ENCODE measurements at places on chromosomes 2 and 18. TPM values are rescaled to one million over a fixed set of nuclear protein-coding genes. Genes with fewer than 3 reads are reported as not detected.

Gene IL36A
- not detected for total RNA-seq

DNA sequence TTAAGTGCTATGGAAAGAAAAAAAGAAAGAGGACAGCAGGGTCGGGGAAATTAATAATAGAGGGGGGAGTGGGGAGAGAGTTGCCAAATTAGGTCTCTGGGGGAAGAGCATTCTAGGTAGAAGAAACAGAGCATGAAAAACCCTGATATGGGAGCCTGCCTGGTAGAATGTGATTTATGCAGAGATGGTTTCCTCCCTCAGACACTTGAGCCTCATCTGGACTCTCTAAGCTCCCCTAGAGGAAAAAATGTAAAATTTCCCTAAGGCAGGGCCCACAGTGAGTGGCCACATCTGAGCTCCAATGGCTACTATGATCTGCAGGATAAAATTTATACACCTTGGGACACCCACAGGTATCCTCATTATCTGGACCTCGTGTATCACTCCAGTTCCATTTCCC is 20.6 kb upstream of the EPAS1 start:
- H3K4me3 ChIP-seq = no peak overlapping the region
- no peak overlapping the region for H3K27ac ChIP-seq
- peaks cover 3% of the 10 kb centered on the region for H3K4me1 ChIP-seq
- DNase-seq = no peak
- H3K36me3 ChIP-seq = no peaks in the 10 kb centered on the region

Gene HRH4
- 0.16 TPM for total RNA-seq

DNA sequence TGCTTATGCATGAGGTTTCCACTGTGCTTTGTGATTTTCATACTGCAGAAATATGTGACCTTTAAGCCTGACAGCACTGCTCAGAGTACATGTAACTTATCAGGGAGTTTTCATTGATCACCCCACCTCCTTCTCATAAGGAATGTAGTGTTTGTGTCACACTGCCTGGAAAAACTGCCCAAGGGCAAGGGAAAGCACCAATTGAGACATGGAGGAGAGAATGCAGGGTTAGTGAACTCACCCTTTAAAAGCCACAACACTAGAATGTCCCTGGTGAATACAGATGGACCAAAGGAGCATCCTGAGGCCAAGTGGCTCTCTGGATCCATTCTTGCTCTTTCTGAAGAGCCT is 147.2 kb upstream of the SPATS2L start:
- H3K27ac ChIP-seq = no peak overlapping the region
- no peaks in the 10 kb centered on the region for H3K27me3 ChIP-seq
- no peak overlapping the region for H3K4me3 ChIP-seq
- no peak for DNase-seq

GRCh38 chr2:204827701-204828590 is 282.7 kb downstream of the PARD3B start:
- H3K27me3 ChIP-seq = peaks cover 3% of the 10 kb centered on the region
- no peaks in the 10 kb centered on the region for H3K36me3 ChIP-seq
- no peak overlapping the region for H3K4me3 ChIP-seq
- DNase-seq = no peak
- H3K4me1 ChIP-seq = no peaks in the 10 kb centered on the region

- H3K27me3 ChIP-seq = no peaks in the 10 kb centered on the region
- no peak overlapping the region for H3K27ac ChIP-seq
- DNase-seq = no peak
- H3K4me3 ChIP-seq = no peak overlapping the region
- no peaks in the 10 kb centered on the region for H3K4me1 ChIP-seq
These were observed 213.1 kb downstream of the EXOC6B start for GRCh38 chr2:72612614-72613160.

DNA sequence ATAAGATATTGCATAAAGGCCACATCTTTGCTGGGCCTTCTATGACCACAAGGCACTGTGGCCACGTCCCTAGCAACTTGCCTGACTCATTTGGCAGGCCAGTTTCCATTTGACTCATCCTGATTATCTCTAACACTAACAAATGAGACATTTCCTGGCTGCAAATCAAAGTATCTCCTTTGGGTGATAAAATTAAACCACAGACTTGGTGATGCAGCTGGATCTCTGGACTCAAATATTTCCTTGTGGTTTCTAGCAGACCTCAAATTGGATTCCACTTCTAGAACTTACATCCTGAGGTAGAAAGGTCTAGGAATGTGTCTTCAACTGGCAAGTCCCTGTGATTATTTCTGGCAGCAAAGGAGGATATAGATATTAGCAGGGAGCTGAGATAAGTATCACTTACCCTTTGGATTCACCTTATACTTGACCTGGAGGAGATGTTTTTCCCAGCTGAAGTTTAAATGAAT is 167.9 kb upstream of the NXPH2 start:
- H3K27me3 ChIP-seq = no peaks in the 10 kb centered on the region
- H3K36me3 ChIP-seq = no peaks in the 10 kb centered on the region
- no peak for DNase-seq
- no peaks in the 10 kb centered on the region for H3K4me1 ChIP-seq

Data from activated CD4-positive, alpha-beta T cell treated with anti-CD3 and anti-CD28 coated beads for 36 hours (primary cell).